ENCODE measurements at places on chromosomes 5 and 9.

DNA sequence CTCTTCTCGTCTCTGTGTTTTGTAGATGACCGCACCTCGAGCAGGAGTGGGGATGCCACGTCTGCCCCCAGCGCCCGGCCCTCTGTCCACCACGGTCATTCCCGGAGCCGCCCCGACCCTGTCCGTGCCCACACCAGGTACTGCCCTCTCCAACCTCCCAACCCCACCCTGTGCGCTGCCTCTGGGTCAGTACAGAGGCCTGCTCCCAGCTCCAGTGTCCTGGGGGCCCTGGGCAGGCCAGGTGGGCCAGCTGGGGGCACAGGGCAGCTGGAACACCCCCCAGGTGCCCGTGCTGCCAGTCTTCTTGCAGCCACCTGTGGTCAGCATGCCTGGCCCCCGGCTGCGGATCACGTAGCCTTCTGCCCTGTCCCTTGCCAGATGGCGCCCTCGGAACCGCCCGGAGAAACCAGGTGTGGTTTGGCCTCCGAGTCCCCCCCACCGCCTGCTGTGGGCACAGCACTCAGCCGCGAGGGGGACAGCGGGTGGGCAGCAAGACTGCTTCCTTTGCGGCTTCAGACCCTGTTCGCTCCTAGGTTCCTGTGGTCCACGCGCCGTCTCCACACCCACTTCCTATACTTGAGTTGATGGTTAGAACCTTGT, 133.7 kb downstream of the WNK2 start:
- DNase-seq: no peak

DNA sequence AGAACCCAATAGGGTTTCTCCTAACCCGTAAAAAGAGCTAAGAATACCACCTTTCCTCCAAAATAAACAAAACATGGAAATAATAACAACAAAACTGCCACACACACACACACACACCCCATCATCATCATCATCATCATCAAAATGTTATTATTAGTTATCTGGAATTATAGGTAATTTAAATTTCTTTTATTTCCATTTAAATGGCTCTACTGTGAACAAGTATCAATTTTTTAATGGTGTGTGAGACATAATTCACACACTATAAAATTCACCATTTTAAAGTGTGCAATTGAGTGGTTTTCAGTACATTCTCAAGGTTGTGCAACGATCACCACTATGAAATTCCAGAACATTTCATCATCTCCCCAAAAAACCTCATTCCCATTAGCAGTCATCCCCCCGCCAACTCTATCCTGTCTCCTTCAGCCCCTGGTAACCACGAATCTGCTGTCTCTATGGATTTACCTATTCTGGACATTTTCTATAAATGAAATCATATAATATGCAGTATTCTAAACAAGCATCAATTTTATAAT, 172.7 kb downstream of the ROR2 start:
- DNase-seq: no peak

DNA sequence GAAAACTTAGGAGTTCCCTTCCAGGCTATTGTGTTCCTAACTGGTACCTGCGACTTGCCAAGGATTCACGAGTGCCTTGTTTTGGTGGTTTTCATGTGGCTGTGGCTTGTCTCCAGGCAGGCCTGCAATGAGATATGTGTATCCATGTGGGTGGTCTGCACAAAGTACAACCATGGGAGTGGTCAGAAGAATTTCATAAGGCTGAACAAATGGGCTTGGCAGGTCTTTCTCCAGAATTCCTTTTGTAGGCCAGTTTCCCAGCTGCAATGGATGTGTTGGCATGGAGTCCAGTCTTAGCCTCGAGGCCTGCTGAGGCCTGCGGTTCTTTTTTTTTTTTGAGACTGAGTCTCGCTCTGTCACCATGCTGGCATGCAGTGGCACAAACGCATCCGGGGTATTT, 28.8 kb upstream of the MELK start:
- no peak for DNase-seq

DNA sequence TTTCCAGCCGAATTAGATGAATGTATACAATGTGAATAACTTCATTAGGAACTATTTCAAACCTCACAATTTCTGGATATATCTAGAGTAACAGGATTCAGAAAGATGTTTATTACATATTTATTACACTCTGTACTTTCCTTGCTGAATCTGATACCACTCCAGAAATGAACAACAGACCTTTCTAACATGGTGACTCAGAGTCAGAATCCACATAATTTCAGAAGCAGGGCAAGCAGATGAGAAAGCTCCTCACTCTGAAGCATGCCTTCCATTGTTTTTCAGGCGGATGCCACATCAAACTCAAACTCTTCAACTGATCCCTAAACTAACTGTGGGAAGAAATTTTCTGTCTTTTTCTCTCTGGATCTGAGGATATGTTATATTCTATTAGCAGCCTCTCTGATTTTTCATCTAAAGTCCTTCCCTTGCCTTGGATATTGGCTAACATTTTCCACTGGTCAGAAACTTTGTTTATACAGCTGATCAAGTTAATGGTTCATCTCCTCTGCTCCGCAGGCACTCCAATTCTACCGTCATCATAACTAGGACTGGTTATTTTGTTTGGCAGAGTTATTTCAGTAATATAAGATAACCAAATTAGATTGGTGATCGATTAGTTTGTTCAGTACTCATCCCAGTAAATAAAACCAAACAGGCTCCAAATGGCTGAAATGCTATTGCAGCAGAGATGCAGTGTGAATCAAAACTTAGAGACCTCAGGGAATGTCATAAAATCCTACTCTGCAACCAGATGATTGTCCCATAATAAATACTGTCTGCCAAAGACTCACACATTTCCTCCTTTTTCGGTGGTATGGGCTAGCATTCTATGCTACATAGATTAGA, 556.0 kb downstream of the EBF1 start:
- DNase-seq: no peak

DNA sequence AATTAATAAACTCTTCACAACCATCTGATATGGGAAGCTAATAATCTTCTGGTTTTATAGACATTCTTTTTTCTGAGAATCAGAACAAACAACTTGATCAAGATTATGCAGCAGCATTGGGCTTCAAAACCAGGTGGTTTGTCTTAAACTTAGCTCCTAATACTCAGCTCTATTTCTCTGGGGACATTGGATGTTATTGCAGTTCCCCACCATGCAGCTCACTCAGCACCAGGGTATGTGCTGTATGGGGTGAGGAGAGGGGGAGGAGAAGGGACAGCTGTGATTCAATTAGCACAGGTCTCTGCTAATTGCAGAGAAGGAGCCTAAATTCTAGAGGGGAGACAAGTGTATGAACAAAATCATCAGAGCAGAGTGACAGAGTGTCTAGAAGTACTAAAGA, 210.7 kb upstream of the TNC start:
- DNase-seq: no peak

DNA sequence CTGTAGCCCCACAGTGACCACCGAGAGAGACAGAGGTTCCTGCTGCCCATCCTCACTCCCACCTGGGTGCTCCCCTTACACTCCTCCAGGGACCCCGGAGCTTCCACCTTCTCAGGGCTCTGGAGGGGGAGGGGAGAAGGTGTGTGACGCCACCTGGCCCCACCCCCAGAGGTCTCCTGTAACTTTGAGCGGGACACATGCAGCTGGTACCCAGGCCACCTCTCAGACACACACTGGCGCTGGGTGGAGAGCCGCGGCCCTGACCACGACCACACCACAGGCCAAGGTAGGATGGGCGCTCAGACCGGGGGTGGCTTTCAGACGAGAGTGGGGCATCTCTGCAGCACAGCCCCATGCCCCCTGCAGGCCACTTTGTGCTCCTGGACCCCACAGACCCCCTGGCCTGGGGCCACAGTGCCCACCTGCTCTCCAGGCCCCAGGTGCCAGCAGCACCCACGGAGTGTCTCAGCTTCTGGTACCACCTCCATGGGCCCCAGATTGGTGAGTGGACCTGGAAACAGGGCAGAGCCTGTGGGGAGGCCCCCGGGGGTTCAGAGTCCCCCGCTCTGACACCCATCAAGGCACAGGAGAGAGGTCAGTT, 4.5 kb downstream of the MAMDC4 start:
- no peak for DNase-seq

DNA sequence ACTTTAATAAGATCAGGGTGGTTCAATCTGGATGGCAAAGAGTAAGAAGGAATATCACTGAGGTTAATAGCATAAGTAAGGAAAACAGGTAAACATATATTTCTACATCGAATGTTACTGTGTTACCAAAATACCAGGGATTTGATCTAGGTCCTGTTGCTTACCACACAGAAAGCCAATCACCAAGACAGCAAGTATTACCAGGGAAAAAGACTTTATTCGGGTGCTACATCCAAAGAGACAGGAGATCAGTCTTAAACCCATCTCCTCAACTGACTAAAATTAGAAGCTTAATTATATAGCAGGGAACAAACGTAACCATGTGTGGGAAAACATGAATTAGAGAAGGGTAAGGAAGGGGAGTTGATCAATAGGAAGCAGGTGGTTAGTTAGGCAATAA, 500.1 kb downstream of the EFNA5 start:
- DNase-seq: no peak

DNA sequence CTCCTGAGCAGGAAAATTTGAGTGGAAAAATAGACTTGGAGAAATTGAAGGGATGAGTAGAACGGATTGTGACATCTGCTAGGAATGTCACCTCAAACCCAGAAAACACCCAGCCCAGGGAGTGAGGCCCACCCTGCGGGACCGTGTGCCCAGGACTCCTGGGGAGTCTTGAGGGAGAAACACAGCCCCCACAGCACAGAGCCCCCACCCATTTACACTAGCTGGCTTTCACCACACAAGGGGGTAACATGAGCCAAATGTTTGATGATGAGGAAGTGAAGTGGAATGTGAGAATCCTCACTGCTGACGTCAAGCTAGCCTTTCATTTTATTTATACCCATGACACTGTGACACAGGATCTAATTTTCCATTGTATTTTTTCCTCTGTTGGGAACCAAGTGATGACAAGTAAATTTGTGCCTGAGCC, 42.8 kb upstream of the PDE8B start:
- DNase-seq: no peak

DNA sequence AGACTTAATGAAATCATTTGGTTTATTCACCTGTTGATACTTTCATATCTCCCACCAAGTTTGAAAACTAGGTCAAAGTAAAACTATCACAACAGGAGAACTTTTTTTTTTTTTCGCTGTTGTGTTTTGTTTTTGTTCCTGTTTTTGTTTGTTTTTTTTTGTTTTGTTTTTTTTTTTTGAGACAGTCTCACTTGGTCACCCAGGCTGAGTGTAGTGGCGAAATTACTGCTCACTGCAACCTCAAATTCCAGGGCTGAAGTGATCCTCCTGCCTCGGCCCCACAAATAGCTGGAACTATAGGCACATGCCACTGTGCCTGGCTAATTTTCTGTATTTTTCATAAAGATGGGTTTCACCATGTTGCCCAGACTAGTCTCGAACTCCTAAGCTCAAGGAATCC, 49.3 kb downstream of the MLLT3 start:
- DNase-seq: no peak

DNA sequence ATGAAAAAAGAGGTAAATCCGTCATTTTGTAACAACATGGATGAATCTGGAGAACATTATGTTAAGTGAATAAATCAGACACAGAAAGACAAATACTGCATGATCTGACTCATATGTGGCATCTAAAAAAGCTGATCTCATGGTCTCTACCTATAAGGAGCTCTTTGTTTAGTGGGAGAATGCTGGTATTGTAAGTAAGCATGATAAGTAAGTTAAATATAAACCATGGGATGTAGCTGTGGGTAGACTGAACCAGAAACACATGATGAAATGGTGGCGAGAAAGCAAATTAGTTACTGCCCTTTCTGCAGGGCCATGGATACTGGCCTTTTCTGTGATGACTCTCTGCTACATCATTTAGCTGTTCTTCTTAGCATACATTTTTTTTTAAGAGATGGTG, 66.4 kb upstream of the RUSC2 start:
- DNase-seq: no peak

- DNase-seq: no peak
Observed at GRCh38 chr9:134177624-134178393, 13.4 kb upstream of the RNU6ATAC start.

- no peak for DNase-seq
Observed at GRCh38 chr9:6564868-6565267, 80.7 kb downstream of the GLDC start.

DNA sequence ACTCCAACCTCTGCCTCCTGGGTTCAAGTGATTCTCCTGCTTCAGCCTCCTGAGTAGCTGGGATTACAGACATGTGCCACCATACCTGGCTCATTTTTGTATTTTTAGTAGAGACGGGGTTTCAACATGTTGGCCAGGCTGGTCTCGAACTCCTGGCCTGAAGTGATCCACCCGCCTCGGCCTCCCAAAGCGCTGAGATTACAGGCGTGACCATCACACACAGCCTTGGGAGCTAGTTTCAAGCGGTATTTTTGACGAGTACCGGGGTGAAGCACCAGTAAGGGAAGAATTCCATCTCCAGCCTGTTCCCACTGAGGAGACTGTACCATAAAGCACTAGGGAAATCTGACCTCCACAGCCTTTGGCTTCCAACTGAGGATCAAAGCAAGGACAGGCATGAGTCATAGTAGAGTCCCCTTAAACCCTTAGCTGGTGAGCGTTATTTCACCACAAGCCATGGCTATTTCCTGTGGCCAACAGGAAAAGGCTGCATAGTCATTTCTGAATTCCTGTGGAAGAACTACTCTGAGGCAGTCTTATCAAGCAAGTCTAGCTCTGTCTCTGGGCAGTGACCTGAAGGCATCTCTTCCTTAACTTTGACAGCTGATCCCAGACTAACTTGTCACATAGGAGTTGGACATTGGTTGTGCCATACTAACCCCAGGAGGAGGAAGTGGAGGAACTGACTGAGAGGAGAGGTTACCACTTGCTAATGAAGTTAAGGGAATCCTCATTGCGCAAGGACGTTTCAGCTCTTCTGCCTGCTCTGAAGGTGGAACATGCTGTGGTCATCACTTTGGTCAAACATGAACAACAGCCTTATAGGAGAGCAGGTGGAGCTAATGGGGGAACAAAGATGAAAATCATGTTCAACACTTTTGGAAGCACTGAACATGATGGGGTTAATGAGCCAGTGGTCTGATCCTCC, 85.8 kb upstream of the DMRT1 start:
- no peak for DNase-seq

- DNase-seq: no peak
Observed at GRCh38 chr5:91383956-91384300, 811 bp upstream of the ARRDC3 start.

GRCh38 chr9:112104401-112104800, 70.7 kb downstream of the SUSD1 start:
- DNase-seq: no peak
